IMR-90 (cell line): ENCODE measurements at places on chromosomes 1 and 21.

DNA sequence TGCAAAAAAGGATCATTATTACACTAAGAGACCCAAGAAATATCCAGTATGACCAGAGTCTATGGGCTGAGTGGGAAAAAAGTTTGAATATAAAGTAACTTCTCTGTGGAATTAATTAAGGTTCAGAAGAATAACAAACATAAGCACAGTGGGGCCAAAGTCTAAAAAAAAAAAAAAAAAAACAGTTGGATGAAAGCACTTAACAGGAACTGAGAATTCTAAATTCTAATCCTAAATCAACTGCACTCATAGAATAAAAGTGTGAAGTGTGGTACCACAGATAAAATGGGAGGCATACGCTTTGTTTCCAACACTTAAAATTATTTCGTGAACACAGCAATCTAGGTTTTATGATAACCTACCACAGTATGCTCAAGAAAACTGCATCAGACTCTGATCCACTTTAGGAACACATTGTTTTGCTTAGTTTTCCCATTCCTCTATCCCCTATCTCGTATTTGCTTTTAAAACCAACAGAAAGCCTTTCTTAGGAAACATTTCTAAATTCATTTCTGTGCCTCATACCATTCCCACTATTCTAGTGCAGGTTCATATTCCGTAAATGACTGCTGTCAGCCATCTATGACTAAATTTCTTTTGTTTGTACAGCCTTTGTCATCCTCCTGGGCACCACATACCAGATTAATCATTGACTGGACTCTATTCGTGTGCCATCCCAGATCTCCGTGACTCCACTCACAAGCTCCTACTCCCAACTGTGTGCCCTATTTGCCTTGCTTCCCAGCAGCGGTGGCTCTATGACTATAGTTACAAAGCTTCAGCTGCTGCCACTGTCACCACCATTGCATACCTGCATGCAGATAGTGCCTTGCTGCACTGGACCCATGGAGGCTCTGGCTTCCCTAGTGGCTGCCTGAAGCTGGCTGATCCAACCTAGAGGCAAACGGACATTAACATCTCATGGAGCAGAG, 24.9 kb downstream of the CHML start:
- DNase-seq: no peak

DNA sequence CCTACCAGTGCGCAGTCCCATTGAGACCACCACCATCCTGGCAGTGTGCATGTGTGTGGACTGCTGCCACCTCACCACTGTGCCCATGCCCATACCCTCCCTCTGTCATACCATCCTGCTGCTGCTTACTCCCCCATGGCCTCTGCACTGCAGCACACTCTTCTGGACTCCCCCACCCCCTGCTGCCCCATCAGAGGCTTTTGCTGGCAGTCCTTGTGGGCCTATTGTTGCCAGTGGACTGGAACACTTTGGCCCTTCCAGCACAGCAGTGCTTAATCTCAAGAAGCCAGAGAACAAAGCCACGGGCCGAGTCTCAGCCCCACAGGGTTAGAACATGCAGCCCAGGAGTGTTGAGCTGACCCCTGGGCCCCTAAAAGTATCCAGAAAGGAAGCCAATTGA, 41.9 kb upstream of the IVNS1ABP start:
- DNase-seq: no peak

DNA sequence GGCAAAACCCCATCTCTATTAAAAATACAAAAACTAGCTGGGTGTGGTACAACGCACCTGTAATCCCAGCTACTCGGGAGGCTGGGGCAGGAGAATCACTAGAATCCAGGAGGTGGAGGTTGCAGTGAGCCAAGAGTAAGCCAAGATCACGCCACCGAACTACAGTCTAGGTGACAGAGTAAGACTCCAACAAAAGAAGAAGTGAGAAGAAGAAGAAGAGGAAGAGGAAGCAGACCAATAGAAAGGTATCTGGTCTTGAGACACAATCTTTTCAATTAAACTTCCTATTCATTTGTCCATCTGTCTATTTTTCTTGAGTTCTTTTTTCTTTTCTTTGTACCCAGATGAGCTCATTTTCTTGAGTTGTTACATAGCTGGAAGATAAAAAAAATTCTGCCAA, 55.7 kb upstream of the ACADM start:
- DNase-seq: no peak

- peak; percentile 82 for DNase-seq
Measured at GRCh38 chr1:21926814-21927532, 10.1 kb downstream of the HSPG2 start.

DNA sequence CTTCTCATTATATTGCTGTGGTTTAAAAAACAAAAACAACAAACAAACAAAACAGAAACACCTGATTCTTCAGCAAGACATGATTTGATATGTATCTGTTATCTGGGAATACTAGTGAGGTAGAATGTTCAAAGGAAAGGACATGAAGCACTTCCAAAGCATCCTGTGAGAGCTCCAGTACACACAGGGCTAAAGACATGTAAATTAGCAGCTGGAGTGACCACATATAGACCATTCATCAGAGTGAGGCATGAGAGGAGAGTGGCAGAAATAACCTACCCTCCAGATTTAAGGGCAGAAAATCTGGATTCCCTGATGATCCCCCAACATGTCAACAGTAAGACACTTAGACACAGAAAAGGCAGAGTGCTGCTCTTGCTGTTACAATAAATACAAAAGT, 260.5 kb upstream of the CHRM3 start:
- DNase-seq: no peak

GRCh38 chr1:206012086-206012859, 9.1 kb upstream of the RAB7B start:
- no peak for DNase-seq

GRCh38 chr21:33051925-33052324, 18.0 kb upstream of the OLIG1 start:
- DNase-seq: no peak

- DNase-seq: no peak
Measured at GRCh38 chr1:115217150-115218033, 120.7 kb downstream of the NGF start.

- no peak for DNase-seq
Measured at GRCh38 chr1:208272713-208273112, 28.5 kb upstream of the PLXNA2 start.

GRCh38 chr1:7705048-7705907, 65.8 kb upstream of the VAMP3 start:
- DNase-seq: no peak

DNA sequence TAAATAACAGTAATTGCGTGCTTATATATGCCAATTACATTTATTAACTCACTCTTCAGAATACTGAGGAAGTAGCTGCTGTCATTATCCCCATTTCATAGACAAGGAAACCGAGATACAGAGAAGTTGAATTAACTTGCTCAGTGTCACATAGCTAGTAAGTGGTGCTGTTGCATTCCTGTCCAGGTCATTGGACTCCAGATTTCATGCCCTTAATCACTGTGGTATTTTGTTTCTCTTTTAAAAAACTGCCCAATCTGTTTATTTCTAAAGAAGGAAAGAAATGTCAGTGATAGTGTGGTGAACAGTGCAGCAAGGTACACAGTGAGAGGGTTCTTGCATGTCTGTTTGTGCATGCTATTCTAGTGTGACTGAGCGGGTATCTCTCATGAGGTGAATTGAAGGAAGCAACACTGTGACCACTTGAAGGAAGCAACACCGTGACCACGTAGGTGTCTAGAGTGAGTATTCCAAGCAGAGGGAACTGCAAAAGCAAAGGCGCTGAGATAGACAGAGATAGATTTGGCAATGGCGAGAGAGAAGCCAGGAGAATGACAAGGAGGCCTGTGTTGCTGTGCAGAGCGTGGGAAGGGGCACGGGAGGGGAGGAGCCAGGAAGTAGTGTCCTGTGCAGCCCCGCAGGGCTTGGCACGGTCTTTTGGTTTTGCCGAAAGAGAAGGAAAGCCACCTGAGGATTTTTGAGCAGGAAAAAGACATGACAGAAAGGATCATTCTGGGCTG, 95.9 kb downstream of the CAMTA1 start:
- no peak for DNase-seq

GRCh38 chr1:204147406-204148383, 4.1 kb downstream of the ETNK2 start:
- no peak for DNase-seq
